Activated naive CD4-positive, alpha-beta T cell treated with anti-CD3 and anti-CD28 coated beads, Interleukin-2, amount 10 ng/mL, durations not matched to agents 7 days and 5 days (primary cell): ENCODE measurements at places on chromosomes 3 and 15.

GRCh38 chr3:128289534-128289933 lies 136.3 kb downstream of the EEFSEC start:
- DNase-seq: no peak

GRCh38 chr3:194870394-194871110 lies 184.9 kb downstream of the FAM43A start:
- DNase-seq: no peak

DNA sequence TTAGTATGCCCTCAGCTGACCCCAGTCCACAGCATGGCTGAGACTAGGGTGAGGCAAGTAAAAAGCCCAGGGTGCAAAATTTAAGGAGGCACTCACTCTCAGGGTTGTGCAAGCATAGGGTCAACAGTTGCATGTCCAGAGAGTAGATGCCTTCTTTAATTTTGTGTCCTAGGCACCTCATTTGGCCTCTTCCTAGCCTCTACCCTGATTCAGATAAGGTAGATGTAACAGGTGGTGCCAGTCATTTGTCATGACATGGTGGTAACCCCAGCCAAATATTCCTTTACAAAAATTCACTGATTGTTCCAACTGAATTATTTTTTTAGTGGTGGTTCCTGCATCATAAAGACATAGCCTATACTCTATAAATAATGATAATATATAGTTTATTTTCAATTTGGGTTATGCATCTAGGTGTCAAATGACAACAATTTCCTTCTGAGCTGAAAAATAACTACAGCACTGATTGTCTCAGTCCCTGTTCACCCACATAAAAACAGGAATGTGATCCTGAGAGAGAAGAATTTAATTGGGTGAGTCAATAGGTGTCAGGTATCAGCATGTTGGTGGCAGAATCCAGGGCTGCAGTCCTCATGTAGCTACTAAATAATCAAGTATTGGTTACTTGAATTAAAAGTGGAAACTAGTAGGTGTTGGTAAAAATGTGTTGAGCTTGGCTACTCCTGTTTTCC lies 44.2 kb upstream of the TIPARP start:
- DNase-seq: no peak

- DNase-seq: no peak
Observed at GRCh38 chr15:77607894-77608261, 24.8 kb downstream of the LINGO1 start.

GRCh38 chr3:73258057-73258456 lies 196.6 kb downstream of the EBLN2 start:
- DNase-seq: no peak

DNA sequence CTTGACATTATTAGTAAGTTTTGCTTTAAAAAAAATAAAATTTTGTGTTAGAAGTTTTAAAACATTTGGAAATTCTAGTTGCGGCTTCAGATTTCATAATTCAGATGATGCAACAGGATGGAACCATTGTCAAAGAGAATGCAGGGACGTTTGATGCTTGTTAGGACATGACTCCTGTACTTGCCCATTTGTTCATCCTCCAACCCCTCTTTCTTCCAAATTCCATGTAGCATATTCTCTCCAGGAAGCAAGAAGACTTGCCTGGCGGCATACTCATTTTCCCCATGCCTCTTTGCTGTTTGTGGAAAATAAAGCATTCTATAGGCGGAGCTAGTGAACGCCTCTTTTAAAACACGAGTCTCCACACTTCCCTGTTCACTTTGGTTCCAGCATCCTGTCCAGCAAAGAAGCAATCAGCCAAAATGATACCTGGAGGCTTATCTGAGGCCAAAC lies at the start of gene CSTA:
Gene CSTA (plus strand): TSS at position 378 of the 453 bp plus-strand sequence. CDS start 45 bp downstream, at position 423.
- DNase-seq: no peak
